ENCODE measurements at places on chromosomes 6 and 20.

- no peak for DNase-seq
Observed at GRCh38 chr6:87618531-87618930, 28.6 kb downstream of the ORC3 start.

DNA sequence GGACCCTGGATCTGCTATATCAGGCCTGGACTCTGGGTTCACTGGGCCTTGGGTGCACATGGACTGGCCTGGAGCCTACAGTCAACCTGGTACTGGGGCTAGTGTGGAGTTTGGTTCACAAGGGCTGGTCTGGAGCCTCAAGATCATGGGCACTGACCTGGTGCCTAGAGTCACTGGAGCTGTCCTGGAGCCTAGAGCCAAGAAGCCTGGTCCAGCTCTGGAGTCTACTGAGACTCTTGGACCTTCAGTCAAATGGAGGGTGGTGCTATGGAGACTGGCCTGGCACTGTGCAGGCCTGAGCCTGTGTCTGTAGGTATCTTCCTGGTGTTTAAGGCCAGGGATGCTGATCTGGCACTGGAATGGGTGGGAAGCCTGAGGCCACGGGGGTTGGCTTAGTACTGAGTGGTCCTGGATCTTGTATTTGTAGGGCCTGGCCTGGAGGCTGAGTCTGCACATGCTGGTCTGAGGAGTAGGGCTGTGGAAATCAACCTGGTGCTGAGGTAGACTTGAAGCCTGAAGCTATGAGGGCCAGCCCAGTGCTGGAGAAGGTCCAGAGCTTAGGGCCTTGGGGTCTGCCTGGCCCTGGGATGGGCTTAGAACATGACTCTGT, 16.5 kb upstream of the WFDC9 start:
- no peak for DNase-seq

GRCh38 chr20:50099565-50099991, 13.4 kb downstream of the UBE2V1 start:
- no peak for DNase-seq

- no peak for DNase-seq
Observed at GRCh38 chr6:1187293-1188131, 124.4 kb upstream of the FOXQ1 start.

DNA sequence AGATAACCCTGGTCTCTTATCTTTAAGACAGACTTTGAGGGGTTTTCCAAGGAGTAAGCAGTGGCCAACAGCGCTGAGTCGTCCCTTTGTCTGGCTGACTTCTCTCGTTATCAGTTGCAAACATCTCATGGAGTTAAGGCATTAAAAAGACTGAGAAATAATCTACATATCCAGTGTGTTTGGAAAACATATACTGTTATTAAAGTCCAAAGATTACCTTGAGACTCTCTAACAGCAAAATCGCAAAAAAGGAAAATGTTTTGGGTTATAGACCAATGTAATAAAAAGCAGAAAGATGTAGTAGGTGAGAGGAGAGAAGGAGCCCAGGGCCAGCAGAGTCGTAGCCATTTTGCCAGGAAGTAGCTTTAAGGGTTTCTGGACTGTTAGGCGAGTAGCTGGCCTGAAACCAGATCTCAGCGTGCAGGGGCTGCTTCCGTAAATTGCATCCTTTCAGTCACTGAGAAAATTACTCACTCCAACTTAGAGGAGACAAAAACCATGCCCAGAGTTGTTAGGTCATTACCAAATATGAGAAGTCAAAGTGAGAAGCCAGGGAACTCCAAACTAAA, 24.6 kb downstream of the MYLK4 start:
- DNase-seq: no peak

GRCh38 chr20:59124296-59125029, 39.2 kb upstream of the ZNF831 start:
- DNase-seq: no peak

All from NCI-H510A treated with DMSO at 0.1 percent for 48 hours (cell line).